HCT116 (cell line): ENCODE measurements at places on chromosomes 11 and 22. TPM values are rescaled to one million over a fixed set of nuclear protein-coding genes. Genes with fewer than 3 reads are reported as not detected.

The CNTN5 gene
- not detected for total RNA-seq

The TLCD5 gene
- total RNA-seq = 9.1 TPM

The SBF1 gene
- total RNA-seq = 91.1 TPM

- H3K27me3 ChIP-seq = peaks cover 4% of the 10 kb centered on the region; the same call in 1 of the 2 replicates
- H3K36me3 ChIP-seq = no peaks in the 10 kb centered on the region; the same call in 1 of the 2 replicates
- no peak for DNase-seq
These were observed 30.1 kb upstream of the ANO5 start for GRCh38 chr11:22162756-22163155.

GRCh38 chr11:8258784-8259183 lies 4.9 kb downstream of the LMO1 start:
- H3K4me1 ChIP-seq = peaks cover 4% of the 10 kb centered on the region; the same call in 1 of the 2 replicates
- no peaks in the 10 kb centered on the region for H3K27me3 ChIP-seq

DNA sequence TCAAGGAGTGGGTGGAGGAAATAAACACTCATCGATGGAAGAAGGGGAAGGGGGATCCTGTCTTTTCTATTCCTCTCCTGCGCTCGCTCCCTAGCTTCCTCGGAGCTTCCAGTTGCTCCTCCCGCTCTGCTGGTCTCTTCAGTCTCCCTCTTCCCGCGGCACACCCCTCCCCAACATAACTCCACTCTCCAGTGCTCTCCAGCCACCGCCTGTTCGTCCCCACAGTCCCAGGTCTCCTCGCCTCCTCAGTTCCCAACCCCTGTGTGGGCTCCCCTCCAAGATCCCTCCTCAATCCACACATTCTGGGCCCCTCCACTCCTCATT lies 438 bp downstream of the ZW10 start:
- peaks cover 11% of the 10 kb centered on the region for H3K4me1 ChIP-seq
- peaks cover 6% of the 10 kb centered on the region; the same call in 1 of the 2 replicates for H3K36me3 ChIP-seq
- H3K4me3 ChIP-seq = peak overlapping the region; percentile 82

GRCh38 chr22:49515475-49515874 lies 312.2 kb downstream of the BRD1 start:
- H3K4me1 ChIP-seq = no peaks in the 10 kb centered on the region
- no peaks in the 10 kb centered on the region for H3K27me3 ChIP-seq
- H3K36me3 ChIP-seq = peaks cover 5% of the 10 kb centered on the region; the same call in 1 of the 2 replicates
- no peak overlapping the region for H3K4me3 ChIP-seq
- no peak overlapping the region for H3K27ac ChIP-seq

- DNase-seq = no peak
- no peaks in the 10 kb centered on the region for H3K36me3 ChIP-seq
- no peaks in the 10 kb centered on the region for H3K27me3 ChIP-seq
- H3K4me1 ChIP-seq = no peaks in the 10 kb centered on the region
These were observed 79.2 kb downstream of the STIM1 start for GRCh38 chr11:3934658-3935057.

- no peak overlapping the region for H3K4me3 ChIP-seq
- H3K36me3 ChIP-seq = no peaks in the 10 kb centered on the region
- H3K27me3 ChIP-seq = no peaks in the 10 kb centered on the region
- DNase-seq = no peak
These were observed 21.9 kb upstream of the RTN4R start for GRCh38 chr22:20290045-20290392.

GRCh38 chr11:129370715-129371114 lies 4.9 kb upstream of the BARX2 start:
- no peak overlapping the region for H3K27ac ChIP-seq
- H3K4me1 ChIP-seq = peaks cover 14% of the 10 kb centered on the region
- H3K4me3 ChIP-seq = no peak overlapping the region

GRCh38 chr11:13875643-13876042 lies 86.9 kb upstream of the SPON1 start:
- H3K4me3 ChIP-seq = no peak overlapping the region
- no peak for DNase-seq
- no peaks in the 10 kb centered on the region for H3K36me3 ChIP-seq
- H3K27ac ChIP-seq = no peak overlapping the region
- H3K4me1 ChIP-seq = peaks cover 14% of the 10 kb centered on the region; the same call in 1 of the 2 replicates

DNA sequence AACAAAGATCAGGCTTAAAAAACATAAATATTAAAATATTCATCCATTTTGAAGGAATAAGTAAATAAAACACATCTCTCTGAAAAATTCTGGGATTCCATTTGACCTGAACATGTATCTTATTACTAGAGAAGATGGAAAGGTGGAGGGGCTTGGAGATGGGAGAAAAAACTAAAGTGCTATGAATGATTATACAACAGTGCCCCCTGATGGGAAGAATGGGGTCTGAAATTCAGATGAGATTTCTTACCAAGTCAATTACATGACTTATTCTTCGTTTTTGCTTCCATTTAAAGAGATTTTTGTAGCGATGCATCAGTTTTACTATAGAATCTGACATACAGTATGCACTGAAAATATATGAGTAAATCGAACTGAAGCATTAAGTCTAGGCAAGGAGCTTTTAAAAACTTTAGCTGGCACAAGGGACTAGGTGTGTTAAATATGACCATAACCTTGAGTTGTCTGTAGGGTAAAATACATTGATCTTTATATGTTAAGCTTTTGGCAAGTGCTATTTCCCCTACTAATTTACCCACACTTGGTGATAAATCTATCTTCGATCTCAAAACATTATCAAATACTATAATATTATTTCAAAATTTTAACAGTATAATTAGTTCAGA lies 718.8 kb downstream of the CNTN5 start:
- H3K36me3 ChIP-seq = no peaks in the 10 kb centered on the region
- H3K4me1 ChIP-seq = no peaks in the 10 kb centered on the region
- no peaks in the 10 kb centered on the region for H3K27me3 ChIP-seq
- DNase-seq = no peak
- H3K27ac ChIP-seq = no peak overlapping the region
